ENCODE measurements at places on chromosomes 6 and 20.

- no peak for DNase-seq
These were observed 640.2 kb downstream of the PTPRT start for GRCh38 chr20:42549496-42549895.

DNA sequence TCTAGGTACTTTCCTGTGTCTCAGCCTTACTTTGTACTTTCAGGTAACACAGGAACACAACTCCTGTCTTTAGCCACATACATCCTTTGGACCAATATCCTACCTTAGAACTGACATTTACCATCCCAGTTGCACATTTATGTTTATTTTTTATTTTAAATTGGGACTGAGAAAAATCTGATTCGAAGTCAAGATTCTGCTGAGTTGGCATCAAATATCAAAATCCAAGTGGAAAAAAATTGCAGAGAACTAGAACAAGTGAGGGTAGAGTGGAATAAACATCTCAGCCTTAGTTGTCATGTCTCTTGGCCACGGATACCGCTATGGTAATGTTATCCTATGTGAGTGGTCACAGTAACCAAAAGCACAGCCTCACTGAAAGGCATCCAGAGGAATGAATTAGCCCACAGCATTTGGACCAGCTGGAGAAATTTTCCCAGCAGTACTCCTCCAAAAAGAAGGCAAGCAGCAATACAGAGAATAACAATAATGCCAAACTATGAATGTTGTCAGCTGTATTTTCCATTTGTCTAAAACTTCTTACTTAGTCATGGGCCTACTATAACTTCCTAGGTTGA, 17.6 kb upstream of the EYA4 start:
- DNase-seq = no peak

- DNase-seq = no peak
These were observed 5.3 kb upstream of the PRR18 start for GRCh38 chr6:166313255-166314070.

- no peak for DNase-seq
These were observed 171.1 kb downstream of the PREX1 start for GRCh38 chr20:48656661-48657211.

GRCh38 chr6:90497411-90497810, 89.5 kb downstream of the MAP3K7 start:
- no peak for DNase-seq

- DNase-seq = no peak
These were observed 269.5 kb upstream of the ARID1B start for GRCh38 chr6:156507656-156508055.

- DNase-seq = no peak
These were observed 211.3 kb upstream of the RUNX2 start for GRCh38 chr6:45116714-45117410.

DNA sequence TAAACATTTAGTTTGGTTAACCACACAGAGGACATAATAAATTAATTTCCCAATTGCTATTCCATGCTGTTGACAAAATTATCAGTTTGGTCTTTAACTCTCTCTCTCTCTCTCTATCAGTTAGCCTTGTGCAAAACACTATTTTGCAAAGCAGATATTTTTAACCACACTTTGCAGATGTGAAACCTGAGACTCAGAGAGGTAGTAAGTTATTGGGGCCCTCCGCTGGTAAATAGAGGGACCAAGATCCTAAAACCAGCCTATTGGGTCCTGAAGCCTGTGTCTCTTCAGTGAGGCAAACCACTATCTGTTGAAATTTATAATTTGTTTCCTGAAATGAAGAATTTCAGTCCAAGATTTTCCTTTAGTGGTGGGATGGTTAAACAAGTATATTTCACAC, 231.0 kb downstream of the SOD2 start:
- no peak for DNase-seq

DNA sequence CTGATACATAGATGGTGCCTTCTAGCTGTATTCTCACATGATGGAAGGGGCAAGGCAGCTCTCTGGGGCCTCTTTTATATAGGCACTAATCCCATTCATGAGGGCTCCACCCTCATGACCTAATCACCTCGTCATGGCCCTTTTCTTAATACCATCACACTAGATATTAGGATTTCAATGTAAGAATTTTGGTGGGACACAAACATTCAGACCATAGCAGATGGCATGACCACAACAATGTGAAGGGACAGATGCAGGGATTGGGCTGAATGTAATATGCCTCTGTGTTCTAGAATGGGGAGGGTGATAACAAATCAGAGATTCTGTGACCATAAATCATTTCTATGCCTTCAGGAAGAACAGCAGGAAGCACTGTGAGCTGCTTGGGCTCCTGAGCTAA, 145.8 kb downstream of the LCA5 start:
- no peak for DNase-seq

DNA sequence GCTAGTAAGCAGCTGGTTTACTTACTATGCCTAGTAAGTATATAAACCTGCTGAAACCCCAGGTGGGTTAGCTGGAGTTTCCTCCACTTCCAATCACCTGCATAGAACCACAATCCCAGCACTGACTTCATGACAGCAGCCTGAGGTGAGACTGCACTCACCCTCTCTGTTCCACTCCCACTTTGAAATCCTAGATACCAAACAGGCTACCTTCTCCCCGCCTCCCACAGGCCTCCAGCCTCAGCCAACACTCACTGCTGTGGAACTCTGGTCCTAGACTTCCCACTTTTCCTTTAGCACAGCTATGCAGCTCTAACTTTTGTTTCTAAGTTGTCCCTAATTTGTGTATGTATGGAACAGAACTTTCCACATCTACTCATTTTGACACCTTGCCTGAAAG, 149.7 kb upstream of the ARID1B start:
- DNase-seq = no peak

Measured in stimulated activated CD8-positive, alpha-beta memory T cell treated with anti-CD3 and anti-CD28 coated beads, Interleukin-4, amount 100 ng/mL, for 4 hours (primary cell).